Stimulated activated CD8-positive, alpha-beta memory T cell treated with anti-CD3 and anti-CD28 coated beads, Interleukin-15, amount 100 ng/mL, for 4 hours (primary cell): ENCODE measurements at places on chromosomes 6 and 20.

- DNase-seq: no peak
These were observed 549.4 kb downstream of the COL12A1 start for GRCh38 chr6:74656453-74656852.

- DNase-seq: no peak
These were observed 46.3 kb upstream of the ENTPD6 start for GRCh38 chr20:25148982-25149846.

DNA sequence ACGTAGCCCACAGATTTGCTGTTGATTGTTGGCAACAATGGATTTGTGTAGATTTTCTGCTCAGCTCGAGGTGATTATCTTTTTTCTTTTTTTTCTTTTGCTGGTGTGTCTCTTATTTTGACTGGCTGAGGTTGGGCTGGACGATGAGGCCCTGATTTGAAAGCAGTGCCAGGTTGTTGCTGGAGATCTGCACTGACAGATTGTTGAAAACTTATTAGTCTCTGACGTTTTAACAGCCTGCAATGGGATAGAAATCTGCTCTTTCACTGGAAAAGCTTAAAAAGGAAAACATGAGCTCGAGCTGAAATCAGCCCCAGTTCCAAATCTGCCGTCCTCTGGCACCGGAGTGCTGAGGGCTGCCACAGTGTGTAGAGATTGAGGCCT lies 87.7 kb downstream of the PDE7B start:
- no peak for DNase-seq

GRCh38 chr20:48794816-48795457 lies 32.9 kb downstream of the PREX1 start:
- no peak for DNase-seq

- no peak for DNase-seq
These were observed 37.2 kb upstream of the TFB1M start for GRCh38 chr6:155351273-155352129.

DNA sequence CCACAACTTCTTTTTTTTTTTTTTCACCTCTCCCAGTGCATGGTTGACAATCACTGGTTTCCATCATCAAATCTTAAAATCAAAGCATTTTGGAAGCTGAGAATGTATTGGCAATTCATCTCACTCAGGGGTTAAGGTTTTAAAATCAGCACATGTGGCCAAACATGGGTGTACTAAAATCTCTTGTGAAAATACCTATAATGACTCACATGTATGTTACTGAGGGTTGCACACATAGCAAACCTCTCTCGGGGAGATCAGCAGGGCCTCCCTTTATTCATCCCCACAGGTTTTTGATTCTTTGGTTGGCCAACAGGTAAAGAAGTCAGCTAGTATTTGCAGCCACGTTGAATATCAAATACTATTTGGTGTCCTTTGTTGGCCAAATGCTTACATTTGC lies 44.3 kb upstream of the OCSTAMP start:
- DNase-seq: no peak

DNA sequence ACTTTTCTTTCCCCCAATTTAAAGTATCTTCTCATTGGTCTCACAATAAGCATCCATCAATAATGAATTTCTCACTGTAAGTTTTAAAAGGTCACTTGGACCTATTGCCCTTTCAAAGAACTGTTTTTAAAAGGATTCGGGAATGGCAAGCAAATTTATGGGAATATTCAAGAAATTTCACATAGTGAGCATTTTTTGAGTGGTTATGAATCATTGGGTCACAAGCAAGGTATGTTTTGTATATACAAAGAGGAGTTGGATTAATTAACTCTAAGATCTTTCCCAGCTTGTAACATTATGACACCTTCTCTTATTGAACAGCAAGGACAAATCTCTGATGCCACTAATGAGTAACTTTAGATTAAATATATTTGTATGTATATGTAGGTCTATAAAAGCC lies 165.0 kb downstream of the MOXD1 start:
- no peak for DNase-seq

- no peak for DNase-seq
These were observed 202.1 kb upstream of the SHLD1 start for GRCh38 chr20:5548107-5548506.

DNA sequence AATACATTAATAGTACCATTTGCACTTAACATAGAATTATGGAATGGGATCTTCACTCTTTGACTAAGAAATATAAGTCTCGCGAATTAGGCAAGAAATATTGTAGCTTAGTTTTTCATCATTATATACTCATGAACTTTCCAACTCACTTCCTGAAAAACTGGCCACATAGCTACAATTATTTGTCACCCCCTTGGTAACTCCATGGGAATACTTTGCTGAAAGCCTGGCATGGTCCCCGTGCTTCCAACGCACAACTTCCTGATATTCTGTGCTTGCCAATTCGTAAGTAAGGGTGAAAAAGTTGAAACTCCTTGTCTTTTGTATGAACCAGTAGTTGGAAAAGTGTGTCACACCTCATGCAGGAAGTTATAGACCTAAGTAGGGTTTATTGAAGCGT lies 23.7 kb upstream of the HLA-DQA1 start:
- no peak for DNase-seq

DNA sequence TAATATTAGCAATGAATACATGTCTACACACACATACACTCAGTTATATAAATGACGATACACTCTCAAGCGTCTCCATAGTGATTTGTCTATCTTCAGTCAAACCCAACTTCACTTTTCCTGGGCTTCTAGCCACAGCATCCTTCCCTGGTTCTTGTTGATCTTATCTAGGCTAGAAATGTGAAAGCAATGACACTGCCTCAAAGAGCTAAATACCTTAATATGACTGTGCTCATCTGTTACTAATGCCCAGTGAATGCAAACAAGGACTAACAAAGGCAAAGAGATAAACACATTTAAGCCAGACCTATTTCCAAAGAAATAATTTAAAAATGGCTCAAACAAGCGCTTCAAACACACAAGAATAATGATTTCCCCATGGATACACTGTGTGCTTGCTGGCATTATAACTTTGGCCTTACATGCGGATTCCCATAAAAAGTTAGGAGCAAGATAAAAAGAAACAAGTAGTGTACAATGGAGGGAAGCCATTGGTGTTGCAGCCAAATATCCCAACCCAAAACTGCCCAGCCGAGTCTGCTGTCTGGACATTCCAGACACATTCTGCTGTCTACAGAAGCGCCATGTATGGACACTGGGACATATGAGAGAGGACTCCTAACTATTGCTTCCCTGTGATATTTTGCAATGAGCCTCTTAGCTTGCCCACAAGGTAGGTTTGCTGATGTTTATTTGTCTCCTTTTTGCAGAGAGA lies 19.5 kb upstream of the DAAM2 start:
- DNase-seq: no peak

DNA sequence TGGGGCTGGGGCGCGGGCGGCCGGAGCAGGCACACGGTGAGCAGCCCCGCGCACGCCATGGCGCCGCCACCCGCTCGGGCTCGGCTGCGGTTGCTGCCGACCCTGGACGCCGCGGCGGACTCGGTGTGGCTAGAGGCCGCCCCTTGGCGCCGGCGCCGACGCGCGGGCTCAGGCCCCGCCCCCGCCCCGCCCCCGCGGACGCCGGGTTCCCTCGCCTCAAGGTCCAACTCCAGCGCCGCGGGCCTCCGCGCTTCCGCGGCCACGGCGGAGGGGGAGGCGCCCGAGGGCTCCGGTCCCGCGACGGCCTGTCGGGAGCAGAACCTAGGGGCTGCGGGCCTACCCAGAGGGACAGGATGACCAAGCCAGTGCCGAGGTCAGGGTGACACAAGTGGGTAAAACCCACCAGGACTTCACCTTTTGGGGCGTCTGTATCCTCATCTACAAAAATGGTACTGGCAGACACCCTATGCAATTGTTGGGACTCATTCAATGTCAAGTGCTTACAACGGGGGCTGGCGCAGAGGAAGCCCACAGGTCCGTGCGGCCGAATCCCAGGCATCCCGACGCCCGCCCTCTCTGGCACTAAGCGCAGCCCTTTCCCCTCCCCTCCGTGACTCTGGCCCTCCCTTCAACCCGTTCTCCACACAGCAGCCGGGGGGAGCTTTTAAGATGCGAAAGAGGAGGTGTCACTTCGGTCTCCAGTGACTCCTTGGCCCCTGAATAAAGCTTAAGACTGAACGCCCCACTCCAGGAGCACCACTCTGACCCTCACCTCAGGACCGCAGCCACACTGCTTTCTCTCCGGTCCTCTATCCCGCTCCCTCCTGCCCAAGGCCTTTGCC lies at the start of gene NECAB3:
NECAB3 (minus strand) TSS at position 135 of the 842 bp plus-strand sequence; CDS start at position 59, 76 bp downstream.
- no peak for DNase-seq

GRCh38 chr20:60465993-60466686 lies 507.9 kb downstream of the CDH26 start:
- DNase-seq: no peak

DNA sequence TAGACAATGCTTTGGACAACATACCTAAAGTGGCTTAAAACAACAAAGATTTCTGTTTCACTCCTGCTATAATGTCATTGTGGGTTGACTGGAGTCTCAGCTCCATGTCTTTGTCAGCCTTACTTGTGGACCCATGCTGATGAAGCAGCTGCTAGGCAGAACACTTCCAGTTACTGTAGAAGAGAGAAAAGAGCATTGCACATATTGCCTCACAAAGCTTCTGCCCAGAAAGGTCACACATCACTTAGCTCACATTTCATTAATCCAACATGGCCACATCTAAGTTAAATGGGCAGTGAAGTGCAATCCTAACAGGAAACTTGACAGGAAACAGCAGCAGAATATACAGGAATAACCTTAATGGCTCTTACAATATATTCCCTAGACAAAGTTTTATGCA lies 480.5 kb upstream of the HTR1E start:
- DNase-seq: no peak

DNA sequence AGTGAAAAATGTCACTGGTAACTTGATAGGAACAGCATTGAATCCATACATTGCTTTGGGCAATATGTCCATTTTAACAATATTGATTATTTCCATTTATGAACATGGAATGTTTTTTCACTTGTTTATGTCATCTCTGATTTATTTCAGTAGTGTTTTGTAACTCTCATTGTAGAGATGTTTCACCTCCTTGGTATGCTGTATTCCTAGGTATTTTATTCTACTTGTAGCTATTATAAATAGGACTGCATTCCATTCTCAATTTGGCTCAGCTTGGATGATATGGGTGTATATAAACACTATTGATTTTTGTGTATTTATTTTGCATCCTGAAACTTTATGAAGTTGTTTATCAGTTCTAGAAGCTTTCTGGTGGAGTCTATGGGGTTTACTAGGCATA lies 730.3 kb downstream of the DOK5 start:
- no peak for DNase-seq

GRCh38 chr6:149235130-149235561 lies 82.4 kb upstream of the TAB2 start:
- DNase-seq: no peak

DNA sequence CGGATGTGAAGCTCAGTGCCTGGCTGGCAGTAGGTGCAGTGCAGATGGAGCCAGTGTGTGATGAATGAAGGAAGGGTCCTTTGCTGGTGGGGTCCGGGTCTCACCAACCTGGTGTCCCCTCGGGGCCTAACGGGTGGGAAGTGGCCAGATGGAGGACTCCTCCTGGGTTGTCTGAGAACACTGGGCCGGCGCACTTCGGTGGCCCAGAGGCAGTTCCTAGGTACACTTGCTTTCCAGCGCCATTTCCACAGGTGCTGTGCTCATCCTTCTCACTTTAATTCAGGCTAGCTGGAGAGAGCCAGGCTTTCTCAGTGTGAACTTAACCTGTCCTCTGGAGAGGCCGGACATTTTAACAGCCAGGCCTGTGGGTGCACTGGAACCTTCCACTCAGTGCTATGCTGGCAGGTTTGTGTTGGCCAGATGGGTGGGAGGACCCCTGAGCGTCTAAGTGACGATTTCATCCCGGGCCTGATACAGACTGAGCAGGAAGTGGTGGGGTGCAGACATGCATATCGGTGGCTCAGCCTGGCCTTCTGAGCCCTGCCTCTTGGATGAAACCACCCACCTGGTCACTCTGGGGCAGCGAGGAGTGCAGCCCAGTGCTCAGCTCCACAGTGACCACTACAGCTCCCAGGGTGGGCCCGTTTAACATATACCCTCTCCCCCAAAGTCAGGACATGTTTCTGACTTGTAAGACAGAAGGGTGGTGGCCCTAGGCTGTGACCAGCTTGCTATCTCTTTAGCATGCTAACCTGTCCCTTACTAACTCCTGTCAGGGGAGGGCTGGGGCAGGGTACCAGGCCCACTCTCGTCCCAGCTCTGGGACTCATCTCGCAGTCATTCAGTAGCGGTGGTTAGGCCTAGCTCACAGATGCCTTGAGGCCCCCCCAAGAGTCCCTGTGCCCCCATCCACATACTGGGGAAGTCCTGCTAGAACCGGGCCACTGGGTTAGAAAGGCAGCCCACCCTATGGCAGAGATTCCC lies 8.2 kb upstream of the PYGB start:
- DNase-seq: no peak

DNA sequence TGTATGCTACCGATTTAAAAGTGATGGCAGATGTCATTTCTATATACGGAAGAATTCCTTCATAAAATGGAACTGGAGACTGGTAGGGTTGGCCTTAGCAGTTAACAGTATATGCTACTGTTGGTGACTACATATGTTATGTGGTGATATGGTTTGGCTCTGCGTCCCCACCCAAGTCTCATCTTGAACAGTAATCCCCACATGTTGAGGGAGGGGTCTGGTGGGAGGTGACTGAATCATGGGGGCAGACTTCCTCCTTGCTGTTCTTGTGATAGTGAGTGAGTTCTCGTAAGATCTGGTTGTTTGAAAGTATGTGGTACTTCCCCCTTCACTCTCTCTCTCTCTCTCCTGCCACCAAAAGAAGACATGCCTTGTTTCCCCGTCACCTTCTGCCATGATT lies 29.6 kb downstream of the RGS17 start:
- DNase-seq: no peak

- no peak for DNase-seq
These were observed 248.2 kb downstream of the TBX18 start for GRCh38 chr6:84516154-84516553.

- no peak for DNase-seq
These were observed 386.8 kb upstream of the TSHZ2 start for GRCh38 chr20:52585333-52585732.

GRCh38 chr20:18543216-18543615 lies 24.0 kb upstream of the SMIM26 start:
- no peak for DNase-seq

- no peak for DNase-seq
These were observed 81.3 kb downstream of the C6orf52 start for GRCh38 chr6:10613077-10613476.

- no peak for DNase-seq
These were observed 708.6 kb upstream of the MARCKS start for GRCh38 chr6:113148566-113148965.

GRCh38 chr20:54626126-54626525 lies 150.7 kb downstream of the DOK5 start:
- DNase-seq: no peak
